OCI-LY7 (cell line): ENCODE measurements at places on chromosomes 7 and 10. TPM values are rescaled to one million over a fixed set of nuclear protein-coding genes. Genes with fewer than 3 reads are reported as not detected.

GRCh38 chr10:128050936-128051335 lies 75.3 kb downstream of the MKI67 start:
- no peak for DNase-seq

DNA sequence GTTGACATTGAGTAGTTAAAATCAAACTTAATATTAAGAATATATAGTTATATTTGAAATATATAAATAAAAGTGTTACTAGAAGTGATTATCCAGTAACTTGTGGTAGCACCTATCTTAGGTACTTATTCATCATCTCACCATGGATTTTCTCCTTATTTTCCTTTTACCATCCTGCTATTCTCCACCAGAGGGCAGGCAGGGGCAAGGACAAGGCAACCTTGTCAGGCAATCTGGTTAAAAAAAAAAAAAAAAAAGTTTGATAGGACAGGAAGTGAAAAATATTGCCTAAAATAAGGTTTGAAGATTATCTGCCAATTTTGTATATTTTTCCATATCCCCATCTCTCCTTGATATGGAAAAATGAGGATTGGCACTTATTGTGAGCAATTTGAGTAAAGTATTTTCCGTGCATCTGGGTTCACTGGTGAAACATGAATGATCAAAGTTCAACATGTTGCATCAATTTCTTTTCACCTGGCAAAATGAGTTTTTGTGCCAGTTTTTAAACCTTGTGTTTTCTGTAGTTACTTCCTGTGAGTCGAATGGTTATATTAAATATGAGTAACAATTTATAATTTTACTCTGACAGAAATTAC lies 256.7 kb downstream of the AGMO start:
- peak; percentile 34 for DNase-seq

DNA sequence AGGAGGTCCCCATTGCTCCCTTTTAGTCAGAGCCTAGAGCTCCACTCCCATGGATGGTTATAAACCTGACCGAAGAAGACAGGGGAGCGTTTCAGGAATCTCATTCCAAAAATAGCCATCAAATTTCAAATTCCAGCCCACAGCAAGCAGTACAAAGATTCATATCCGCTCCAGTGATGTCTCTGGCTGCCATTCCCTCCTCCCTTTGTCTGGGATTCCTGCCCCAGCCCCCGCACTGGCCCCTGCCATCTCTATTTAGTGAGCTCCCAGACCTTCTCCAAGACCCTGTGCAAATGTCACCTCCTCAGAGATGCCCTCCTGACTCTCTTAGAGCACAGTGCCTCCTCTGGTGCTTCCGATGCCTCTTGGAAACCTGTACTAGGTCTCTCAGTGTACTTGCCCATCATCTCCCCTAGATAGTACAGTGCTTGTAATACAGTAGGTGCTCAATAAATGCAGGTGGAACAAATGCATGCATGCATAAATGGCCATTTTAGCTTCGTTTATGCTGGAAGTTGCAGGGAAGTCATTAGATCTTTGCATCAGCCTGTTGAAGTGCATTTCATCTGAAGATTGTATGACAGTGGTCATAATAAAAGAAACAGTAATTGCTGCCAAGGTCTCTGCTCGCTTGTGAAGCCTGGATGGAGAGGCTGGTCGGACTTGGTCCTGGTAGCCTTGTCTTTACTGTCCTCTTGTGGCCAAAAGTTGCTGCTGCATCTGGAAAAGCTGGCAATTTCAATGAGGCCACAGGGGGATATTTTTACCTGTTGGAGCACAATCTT lies 32.0 kb upstream of the HABP2 start:
- DNase-seq: peak; percentile 47

DNA sequence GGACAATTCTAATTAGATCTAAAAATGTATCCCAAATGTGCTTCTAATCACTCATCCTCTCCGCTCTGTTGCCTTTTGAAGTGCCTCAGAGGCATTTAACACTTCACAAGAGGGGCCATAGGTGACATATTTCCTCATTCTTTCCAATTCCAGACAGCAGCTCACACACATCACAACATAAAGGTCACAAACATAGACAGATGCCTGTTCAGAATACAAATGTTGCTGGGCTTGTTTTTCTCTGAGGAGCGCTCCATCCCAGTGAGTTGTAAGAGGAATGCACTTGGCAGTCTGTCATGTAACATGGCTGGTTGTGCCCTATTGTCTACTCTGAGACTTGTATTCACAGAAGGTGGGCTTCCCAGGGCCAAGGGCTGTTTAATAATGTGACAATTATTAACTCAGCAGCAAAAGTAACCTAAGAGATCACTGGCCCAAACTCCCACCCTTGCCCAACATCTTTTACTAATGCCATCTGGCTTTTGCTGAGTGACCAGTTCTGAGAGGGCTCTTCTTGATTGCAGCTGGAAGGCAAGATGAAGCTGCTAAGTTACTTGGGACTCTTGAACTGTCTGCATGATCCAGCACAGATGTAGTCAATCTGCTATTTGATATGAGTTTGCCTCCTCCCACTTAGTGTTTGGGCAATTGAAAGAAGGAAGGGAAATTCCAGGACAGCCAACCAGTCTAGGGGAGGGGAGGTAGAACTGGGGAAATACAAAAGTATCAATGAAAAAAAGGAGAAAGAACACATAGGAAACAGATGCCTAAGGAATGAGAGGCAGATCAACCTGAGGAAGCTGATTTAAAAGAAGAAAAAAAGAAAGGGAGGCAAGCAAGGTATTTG lies 13.6 kb downstream of the PON2 start:
- no peak for DNase-seq

GRCh38 chr7:520503-521161 lies 986 bp upstream of the PDGFA start:
- DNase-seq: no peak

The BET1 gene
- total RNA-seq: 31.6 and 32.8 TPM in 2 replicates

The PDGFA gene
- total RNA-seq: not detected in 2 replicates

The AQP1 gene
- total RNA-seq: not detected in 2 replicates

The GSDME gene
- total RNA-seq: 33.0 and 47.0 TPM in 2 replicates

The TBC1D12 gene
- 1.9 and 2.2 TPM in 2 replicates for total RNA-seq

The CCDC136 gene
- total RNA-seq: 33.5 and 38.7 TPM in 2 replicates

The TUBB8 gene
- not detected in 2 replicates for total RNA-seq

The FLNC gene
- 0.06 TPM in 2 replicates for total RNA-seq
